ENCODE measurements at places on chromosomes 12 and 14. TPM values are rescaled to one million over a fixed set of nuclear protein-coding genes. Genes with fewer than 3 reads are reported as not detected.

GRCh38 chr12:240566-240965 lies 22.1 kb downstream of the SLC6A13 start:
- no peak for ATAC-seq

Gene INSM2
- not detected for total RNA-seq

Gene KRT8
- 40.1 TPM for total RNA-seq

GRCh38 chr14:98689951-98690350 lies 582.0 kb downstream of the BCL11B start:
- ATAC-seq, result no peak

- ATAC-seq, result no peak
Measured at GRCh38 chr14:98219638-98220037, 1052.4 kb downstream of the BCL11B start.

- no peak for ATAC-seq
Measured at GRCh38 chr12:38586789-38587188, 270.2 kb downstream of the ALG10B start.

DNA sequence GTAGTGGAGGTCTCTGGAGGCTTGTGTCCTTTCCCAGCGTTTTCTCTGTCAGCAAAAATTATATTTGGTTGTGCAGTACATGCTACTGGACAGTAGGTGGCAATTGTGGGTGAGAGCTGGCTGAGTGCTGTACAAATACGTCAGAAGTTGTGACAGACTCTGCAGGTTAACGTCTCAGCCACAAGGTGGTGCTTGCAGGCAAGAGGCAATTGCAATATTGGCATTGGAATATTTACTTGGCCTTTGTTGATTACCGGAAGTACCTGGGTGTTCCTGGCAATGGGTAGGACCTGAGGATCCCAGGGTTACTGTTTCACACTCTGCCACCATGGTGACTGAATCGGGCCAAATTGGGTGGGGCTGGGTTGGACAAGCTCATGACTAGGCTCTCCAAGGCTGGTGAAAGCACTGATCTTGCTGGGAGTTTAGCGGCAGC lies 333.9 kb upstream of the LMO3 start:
- peak; percentile 99 for ATAC-seq

GRCh38 chr12:65597527-65597926 lies 226.8 kb upstream of the HMGA2 start:
- no peak for ATAC-seq

DNA sequence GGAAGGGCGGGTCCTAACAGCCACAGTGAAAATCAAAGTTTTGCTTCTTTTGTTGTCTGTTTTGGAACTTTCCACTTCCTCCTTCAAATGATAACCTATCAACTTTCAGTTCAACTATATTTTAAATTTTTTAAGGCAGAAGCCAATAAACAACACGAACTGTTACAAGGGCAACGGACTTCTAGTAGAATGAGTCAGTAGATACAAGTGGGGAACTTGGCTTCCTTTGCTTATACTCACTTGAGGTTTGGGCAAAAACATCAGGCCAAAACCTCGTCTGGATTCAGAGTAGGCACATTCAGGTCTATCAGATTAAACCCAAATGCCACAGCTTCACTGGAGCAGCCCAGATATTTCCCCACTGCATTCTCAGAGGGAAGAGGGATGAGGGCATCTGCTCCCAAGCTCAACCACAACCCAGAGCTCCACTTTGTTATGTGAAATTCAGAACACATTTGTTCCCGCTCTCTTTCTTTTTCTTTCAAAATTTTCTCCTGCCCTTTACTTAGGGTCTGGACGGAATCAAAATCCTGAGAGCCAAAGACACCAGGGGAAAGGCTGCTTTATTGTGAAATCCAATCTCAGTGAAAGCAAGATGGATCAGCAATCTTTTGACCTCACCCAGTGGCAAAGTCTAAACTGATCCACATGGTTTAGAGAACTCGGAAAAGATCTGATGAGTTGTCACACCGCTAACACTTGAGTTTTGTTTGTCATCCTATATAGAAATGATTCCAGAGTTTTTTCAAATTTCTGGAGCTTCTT lies 152.5 kb upstream of the BTG1 start:
- no peak for ATAC-seq

GRCh38 chr14:104554608-104555429 lies 24.7 kb upstream of the C14orf180 start:
- ATAC-seq, result no peak

DNA sequence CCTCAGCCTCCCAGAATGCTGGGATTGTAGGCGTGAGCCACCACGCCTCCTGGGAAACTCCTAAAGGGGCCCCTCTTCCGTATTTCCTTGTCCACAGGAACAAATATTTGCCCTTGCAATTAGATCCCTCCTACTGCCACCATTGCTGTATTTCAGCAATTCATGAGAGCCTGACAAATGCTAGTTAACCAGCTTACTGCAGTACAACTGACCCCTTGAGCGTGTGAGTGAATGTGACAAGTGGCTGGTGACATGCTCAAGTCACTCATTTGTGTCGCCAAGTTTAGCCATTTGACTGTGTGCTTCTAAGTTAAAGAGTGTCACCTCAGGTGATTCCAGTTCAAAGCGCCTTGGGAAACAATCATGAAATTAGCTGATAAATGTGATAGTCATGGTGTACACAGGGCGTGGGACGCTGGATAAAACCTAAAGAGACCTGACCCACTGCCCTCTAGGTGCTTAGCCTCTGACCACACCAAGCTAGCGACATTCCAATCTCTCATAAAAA lies 56.1 kb upstream of the MAP1LC3B2 start:
- ATAC-seq, result no peak

Gene TAS2R14
- 0.80 TPM for total RNA-seq

DNA sequence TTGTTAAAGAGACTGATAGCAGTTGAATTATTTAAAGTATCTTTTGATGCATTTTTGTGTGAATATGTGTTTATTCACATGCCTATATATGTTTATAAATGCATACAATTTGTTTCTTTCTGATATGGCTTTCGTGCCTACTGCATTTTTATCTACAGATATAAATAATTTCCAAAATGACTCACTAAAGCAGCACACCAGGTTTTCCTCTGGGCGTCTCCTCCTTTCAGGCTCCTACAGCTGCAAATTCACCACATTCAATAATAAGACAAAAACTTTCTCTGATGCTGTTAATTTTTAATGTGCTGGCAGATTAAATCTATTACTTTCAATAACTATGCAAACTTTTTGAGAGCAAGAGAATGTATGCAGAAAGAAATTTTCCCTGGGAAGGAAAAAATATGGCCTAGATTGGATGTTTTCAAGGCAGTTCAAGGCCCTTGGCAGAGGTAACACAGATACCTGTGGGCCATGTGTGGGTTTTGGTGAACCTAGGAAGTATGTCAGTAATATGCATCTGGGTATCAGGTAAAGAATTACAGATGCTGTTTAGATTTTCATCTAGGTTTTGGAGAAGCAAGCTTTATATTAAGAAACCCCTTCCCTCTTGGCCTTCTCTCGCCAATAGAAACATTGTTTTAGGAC lies 381.8 kb downstream of the EGLN3 start:
- no peak for ATAC-seq

Gene C12orf42
- not detected for total RNA-seq

DNA sequence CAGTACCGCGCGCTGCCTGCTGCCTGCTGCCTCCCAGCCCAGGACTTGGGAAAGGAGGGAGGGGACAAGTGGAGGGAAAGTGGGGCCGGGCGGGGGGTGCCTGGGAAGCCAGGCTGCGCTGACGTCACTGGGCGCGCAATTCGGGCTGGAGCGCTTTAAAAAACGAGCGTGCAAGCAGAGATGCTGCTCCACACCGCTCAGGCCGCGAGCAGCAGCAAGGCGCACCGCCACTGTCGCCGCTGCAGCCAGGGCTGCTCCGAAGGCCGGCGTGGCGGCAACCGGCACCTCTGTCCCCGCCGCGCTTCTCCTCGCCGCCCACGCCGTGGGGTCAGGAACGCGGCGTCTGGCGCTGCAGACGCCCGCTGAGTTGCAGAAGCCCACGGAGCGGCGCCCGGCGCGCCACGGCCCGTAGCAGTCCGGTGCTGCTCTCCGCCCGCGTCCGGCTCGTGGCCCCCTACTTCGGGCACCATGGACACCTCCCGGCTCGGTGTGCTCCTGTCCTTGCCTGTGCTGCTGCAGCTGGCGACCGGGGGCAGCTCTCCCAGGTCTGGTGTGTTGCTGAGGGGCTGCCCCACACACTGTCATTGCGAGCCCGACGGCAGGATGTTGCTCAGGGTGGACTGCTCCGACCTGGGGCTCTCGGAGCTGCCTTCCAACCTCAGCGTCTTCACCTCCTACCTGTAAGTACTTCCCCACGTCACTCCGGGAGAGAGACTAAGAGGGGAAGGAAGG lies at the start of gene LGR5:
TSS of gene LGR5 (plus strand) at position 186 of the 732 bp plus-strand sequence. CDS start at position 469, 283 bp downstream.
- peak; percentile 35 for ATAC-seq

DNA sequence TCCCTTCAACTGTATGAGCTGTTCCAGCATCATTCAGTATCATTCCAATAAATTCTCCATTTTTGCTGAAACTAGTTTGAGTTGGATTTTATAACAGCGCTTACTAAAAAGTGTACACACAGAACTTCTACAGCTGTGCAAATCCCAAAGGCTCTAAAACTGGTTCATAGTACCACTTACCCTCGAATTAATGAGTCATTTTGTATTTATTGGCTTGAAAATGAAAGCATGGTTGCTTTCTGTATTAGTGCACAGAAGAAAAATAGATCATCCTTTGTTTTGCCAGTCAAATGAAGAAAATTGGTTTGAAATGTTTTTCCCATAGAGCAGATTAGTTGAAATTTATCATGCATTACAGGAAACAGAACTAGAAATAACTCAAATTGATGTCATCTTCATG lies 268.3 kb upstream of the CPNE8 start:
- ATAC-seq, result no peak

- ATAC-seq, result peak; percentile 80
Measured at GRCh38 chr12:19298836-19299605, 140.3 kb upstream of the AEBP2 start.

GRCh38 chr14:53640695-53641094 lies 315.9 kb downstream of the BMP4 start:
- ATAC-seq, result no peak

GRCh38 chr12:105220929-105221290 lies 15.1 kb downstream of the APPL2 start:
- ATAC-seq, result peak; percentile 96

Gene TCL1B
- total RNA-seq, result not detected

GRCh38 chr12:16515666-16516065 lies 90.3 kb downstream of the LMO3 start:
- ATAC-seq, result no peak

DNA sequence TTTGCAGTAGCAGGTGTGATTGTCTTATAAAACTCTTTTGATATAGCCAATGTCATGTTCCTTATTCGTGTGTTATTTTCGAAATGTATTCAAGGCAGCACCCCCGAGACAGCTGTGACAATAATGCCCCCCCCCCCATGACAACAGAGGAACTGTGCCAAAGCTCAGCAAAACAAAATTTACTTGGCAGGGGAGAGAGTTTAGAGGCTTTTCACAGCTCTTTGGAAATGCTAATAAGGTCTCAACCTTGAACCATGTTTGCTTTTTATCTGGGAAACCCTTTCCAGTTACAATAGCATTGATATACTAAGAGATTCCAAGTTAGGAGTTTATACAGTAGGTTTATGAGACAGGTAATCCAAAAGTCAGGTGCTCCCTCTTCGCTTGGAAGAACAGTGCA lies 56.4 kb upstream of the USP44 start:
- ATAC-seq, result no peak

Gene NTN4
- total RNA-seq, result 5.5 TPM

DNA sequence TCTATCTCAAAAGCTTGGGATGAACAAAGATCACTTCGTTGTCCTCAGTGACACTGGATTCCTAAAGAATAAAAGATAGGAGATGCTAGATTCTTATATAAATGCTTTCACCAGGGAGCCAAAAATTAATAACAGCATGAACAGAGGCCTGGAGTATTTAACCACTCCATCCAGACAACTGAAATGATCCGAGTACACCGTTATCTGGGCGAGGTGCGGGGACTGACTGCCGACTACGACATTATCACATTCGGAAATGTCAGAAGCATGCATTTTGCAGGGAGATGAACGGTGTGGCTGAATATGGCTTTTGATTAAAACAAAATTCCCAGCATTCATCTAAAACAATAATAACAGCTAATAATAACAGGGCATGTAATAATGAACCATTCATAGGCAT lies 56.6 kb downstream of the TRPV4 start:
- ATAC-seq, result no peak

- ATAC-seq, result no peak
Measured at GRCh38 chr12:104273503-104273902, 30.0 kb upstream of the EID3 start.

GRCh38 chr14:24171422-24172260 lies at the start of gene REC8:
Gene REC8, plus strand, starts transcription at chr14:24172080. Its CDS starts 473 bp downstream, at chr14:24172553.
- peak; percentile 60 for ATAC-seq

- ATAC-seq, result no peak
Measured at GRCh38 chr12:54631988-54632728, 2.5 kb downstream of the LACRT start.

Gene LRIG3
- 28.2 TPM for total RNA-seq

DNA sequence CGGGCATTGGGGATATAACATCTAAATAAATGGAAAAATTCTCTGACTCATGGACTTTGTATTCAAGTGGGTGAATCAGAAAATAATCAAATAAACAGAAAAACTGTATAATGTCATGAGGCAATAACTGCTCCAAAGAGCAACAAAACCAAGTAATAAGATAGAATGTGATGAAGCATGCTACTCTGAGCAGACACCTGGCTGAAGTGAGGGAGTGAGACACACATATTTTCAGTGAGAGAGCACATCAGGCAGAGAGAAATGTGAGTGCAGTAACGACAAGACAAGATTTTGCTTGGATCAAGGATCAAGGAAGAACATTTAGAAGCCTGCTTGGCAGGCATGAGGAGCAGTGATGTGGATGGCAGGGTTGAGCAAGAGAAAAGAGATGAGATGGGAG lies 75.8 kb upstream of the CCDC91 start:
- ATAC-seq, result no peak

- ATAC-seq, result no peak
Measured at GRCh38 chr14:88746052-88746451, 46.7 kb downstream of the EML5 start.

DNA sequence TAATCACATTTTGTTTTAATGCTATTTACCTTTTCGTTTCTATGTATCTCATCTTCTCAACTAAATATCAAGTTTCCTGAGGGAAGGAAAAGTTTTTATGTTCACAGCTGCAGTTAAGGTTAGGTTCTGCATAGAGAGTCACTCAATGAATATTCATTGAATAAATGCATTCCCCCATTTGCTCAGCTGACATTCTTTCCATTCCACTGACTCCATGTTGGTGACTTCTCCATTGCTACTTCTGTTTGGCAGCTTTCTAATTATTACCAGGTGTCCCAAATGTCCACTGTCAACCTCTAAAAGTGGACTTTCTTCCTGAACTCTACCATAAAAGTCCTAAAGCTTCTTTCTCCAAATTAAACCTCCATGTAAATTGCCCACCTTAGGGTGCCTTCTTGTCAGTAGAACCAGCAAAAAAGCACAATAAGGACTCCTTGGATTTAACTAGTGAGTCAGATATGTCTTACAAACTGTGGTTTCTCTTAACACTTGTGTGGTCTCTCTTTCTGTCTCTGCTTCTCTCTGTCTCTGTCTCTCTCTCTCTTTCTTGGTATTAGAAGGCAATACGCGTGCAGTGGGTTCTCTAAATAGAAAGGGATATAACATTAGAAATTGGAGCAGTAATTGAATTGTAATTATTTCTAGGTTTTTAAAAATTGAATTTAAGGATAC lies 85.9 kb downstream of the TMEM117 start:
- ATAC-seq, result no peak

Gene CCDC184
- 0.20 TPM for total RNA-seq

GRCh38 chr12:121034616-121035305 lies 4.3 kb downstream of the OASL start:
- ATAC-seq, result no peak

- no peak for ATAC-seq
Measured at GRCh38 chr14:60235440-60235839, 13.6 kb upstream of the PPM1A start.

Gene ORAI1
- total RNA-seq, result 7.3 TPM

- no peak for ATAC-seq
Measured at GRCh38 chr12:54631551-54631950, 3.1 kb downstream of the LACRT start.

Data from esophagus mucosa (tissue), 1 donor.